Fibroblast of skin of scalp (primary cell): ENCODE measurements at places on chromosomes 11 and 22.
A peak's percentile ranks its signal among the peaks of the same experiment; 100 is the strongest.

GRCh38 chr11:102382384-102382783 lies 35.4 kb downstream of the BIRC2 start:
- DNase-seq = no peak

- DNase-seq = no peak
These were observed 36.2 kb downstream of the PISD start for GRCh38 chr22:31625661-31626426.

- DNase-seq = no peak
These were observed 13.3 kb downstream of the ARHGAP1 start for GRCh38 chr11:46686886-46687795.

- DNase-seq = peak; percentile 58
These were observed 115.0 kb downstream of the SLC1A2 start for GRCh38 chr11:35304386-35304775.

GRCh38 chr11:11533751-11534150 lies 88.1 kb downstream of the GALNT18 start:
- no peak for DNase-seq

DNA sequence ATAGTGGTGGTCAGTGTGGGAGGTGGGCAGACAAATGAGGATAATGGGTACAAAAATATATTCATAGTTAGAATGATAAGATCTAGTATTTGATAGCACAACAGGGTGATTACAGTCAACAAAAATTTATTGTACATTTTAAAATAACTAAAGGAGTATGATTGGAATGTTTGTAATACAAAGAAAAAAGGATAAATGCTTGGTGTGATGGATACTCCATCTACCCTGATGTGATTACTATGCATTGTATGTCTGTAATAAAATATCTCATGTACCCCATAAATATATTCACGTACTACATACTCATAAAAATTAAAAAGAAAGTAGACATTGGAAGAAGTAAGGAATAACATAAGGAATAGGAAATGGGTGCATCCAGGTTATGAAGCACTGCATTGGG lies 15.4 kb downstream of the RRP8 start:
- DNase-seq = no peak

GRCh38 chr11:78192911-78193351 lies 4.2 kb downstream of the USP35 start:
- DNase-seq = no peak

- DNase-seq = no peak
These were observed 37.5 kb downstream of the CD6 start for GRCh38 chr11:61008971-61009370.

DNA sequence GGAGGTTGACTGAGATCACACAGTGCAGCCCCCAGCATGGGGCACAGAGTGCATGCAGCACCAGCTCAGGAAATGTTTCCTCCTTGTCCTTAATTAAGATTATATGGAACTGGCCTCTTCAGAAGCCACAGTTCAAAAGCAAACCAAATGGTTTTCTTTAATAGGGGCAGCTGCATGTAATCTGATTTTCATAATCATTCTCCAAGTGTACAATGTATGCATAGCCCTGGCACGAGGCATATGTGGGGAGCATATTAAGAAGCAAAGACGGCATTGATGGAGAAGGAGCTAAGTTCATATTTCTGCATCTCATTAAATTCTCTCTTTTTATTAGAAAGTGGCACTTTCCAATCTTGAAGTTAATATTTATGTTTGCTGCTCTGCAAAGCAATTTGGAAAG lies 9.9 kb upstream of the PARVB start:
- DNase-seq = no peak

GRCh38 chr11:44970293-44970692 lies 19.6 kb upstream of the TP53I11 start:
- no peak for DNase-seq

GRCh38 chr11:28274216-28274615 lies 166.0 kb downstream of the METTL15 start:
- DNase-seq = no peak

GRCh38 chr11:44138980-44139379 lies 43.5 kb downstream of the EXT2 start:
- DNase-seq = no peak

- DNase-seq = no peak
These were observed 203.9 kb downstream of the FAM76B start for GRCh38 chr11:95585752-95586077.

DNA sequence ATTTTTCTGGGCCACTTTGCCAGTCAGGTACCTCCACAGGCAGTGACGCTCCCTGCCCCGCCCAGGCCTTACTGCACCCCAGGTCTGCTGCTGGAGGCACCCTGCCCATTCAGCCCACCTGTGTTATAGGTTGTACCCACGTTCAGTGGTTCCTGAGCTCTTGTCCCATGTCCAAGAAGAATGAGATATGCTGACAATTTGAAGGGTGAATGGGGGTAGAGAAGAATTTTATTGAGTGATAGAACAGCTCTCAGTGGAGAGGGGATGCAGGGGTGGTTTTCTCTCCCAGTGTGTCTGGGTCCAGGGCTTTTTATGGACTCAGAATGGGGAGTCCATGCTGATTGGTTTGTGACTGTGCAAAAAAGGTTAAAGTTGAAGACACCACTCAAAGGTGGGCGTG lies 149.7 kb downstream of the LDLRAD3 start:
- DNase-seq = no peak

- no peak for DNase-seq
These were observed 18.6 kb downstream of the C11orf91 start for GRCh38 chr11:33682019-33682418.

DNA sequence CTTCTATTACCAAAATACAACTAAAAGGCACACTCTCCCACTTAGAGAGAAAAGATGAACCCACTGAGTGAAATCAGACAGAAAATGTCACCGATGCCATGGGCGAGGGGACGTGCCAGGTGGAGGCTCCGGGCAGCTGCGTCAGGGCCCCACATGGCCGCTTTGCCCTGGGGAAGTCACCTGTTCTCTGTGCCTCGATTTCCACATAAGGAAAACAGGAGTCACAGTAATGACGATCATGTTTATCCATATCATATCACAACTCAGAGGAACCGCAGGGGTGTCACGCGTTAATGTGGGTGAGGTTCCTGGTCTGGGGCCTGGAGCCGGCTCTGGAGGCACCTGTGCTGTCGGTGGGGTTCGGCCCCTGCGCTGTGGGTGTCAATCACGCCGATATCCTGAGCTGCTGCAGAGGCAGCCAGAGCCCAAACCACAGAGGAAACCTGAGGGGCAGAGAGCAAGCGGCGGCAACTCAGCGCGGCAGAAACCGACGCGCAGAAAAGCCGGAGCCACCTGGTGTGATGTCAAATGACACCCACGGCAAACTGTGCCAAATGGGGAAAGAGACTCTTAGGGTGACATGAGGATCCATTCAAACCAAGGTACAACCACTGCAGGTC lies 243.7 kb downstream of the BRD1 start:
- DNase-seq = no peak

GRCh38 chr11:57155400-57155799 lies 26.4 kb upstream of the LRRC55 start:
- no peak for DNase-seq

DNA sequence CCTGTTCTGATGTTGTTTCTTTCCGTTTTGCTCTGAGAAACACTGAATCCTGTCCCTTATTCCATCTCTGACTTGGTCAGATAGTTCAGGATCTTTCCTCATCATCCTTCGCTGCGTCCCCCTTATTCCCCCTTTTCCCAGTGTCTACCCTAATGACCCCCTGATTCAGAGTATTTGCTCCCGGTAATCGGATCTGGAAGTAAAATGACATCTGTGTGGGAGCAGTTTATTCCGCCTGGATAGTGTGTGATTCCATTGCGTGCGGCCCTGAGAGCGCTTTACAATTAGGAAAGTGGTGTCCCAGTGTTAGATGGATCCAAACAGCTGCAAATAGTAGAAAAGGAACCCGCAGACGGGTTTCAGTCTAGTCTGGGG lies 606 bp downstream of the DRG1 start:
- no peak for DNase-seq

DNA sequence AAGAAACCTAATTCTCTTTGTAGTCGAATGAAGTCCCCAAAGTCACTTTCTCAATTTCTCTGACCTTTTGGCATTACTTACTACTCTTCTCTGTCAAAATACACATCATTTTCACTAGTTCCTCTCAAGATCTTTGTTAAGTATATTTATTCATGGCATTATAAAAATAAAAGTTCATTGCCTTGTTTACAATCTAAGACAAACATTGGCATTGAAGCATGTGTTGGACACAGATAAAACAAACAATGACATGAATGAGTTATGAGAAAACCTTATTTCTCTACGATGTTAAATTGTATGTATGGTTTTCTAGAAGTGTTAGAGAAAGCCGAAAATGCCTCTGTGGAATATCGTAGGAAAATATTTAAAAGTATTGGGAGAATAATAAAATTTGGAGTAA lies 8.6 kb upstream of the OR51G1 start:
- no peak for DNase-seq

DNA sequence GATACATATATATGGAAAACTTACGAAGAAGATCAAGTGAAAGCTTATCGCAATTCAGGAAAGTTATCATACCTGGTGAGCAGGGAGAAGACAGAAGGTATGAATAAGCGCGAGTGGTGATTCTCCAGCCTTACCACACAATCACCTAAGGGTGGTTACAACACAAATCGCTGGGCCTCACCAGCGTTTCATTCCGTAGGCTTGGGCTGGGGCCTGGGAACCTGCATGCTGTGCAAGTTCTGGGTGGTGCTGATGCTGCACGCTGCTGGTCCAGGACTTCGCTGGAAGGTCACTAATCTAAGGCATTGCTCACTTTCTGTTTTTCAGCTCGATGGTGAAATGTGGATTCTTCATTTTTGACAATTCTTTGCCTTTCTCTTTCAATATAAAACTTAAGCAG lies 76.6 kb upstream of the SLC25A18 start:
- DNase-seq = no peak

GRCh38 chr22:47333625-47334024 lies 571.2 kb downstream of the TBC1D22A start:
- peak; percentile 51 for DNase-seq

DNA sequence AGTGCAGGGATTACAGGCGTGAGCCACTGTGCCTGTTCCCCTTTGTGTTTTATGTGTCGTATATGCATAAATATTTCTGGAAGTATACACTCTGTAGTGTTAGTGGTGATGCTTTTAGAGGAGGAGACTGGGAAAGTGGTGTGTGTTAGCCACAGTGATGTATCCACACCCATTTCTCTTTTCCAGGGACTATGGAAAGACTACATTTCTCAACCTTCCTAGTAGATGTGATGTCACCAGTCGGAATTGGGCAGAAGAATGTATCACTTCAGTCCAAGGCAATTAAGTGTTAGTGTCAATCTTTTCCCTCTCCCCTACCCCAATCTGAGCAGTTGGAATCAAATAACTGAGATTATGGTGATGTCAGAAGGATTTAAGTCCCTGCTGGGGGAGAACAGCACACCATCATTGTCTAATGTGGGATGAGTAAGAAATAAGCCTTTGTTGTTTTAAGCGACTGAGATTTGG lies 5.8 kb upstream of the ATG16L2 start:
- DNase-seq = peak; percentile 86

GRCh38 chr22:49253656-49254055 lies 574.0 kb downstream of the BRD1 start:
- DNase-seq = no peak

DNA sequence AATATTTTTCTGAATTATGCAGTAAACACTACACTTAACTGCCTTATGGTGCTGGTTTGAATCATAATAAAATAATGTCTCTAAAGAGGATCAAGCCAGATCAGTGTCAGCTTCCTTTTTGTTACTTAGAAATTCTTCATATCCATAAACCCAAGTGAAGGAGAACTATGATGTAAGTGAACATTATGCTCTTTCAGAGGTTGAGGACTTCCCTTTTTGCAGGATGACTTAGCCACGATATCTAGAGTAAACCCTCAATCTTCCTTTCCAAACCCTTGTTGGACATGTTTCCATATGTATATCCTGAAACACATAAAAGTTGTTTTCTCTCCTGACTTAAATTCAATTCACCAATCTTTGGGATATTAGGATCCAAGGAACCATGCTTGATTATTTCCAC lies 19.1 kb downstream of the OR8D1 start:
- no peak for DNase-seq

- no peak for DNase-seq
These were observed 27.3 kb downstream of the PTPRJ start for GRCh38 chr11:48007677-48008076.

GRCh38 chr11:8257003-8257664 lies 6.5 kb downstream of the LMO1 start:
- no peak for DNase-seq

- DNase-seq = no peak
These were observed 87.4 kb downstream of the DLG2 start for GRCh38 chr11:85539740-85540139.

DNA sequence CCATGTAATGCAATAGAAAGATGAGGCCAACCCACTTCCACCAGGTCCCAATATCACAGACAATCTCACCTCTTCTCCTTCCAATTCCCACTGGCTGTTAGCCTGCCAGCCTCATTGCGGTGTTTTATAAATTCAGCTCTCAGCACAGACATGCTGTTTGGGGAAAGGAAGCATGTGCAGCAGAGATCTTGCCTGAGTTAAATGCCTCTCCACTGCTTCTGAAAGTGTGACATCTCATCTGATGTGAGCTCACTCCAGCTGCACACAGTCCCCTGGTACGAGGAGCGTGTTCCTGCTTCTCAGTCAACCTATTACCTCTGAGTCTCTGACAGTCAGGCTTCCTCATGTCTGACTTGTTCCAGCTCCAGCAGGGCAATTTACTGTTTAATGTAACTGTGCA lies 122.7 kb upstream of the GUCY1A2 start:
- no peak for DNase-seq
